Mesothelial cell of epicardium (in vitro differentiated cells): ENCODE measurements at places on chromosomes 13 and 19. TPM values are rescaled to one million over a fixed set of nuclear protein-coding genes. Genes with fewer than 3 reads are reported as not detected.

The MAG gene
- 19.2 to 26.1 TPM (median 22.7 TPM) in 3 replicates for total RNA-seq

GRCh38 chr19:30549151-30549550, 177.0 kb downstream of the ZNF536 start:
- no peaks in the 10 kb centered on the region for H3K4me1 ChIP-seq
- H3K27me3 ChIP-seq, result peaks cover 23% of the 10 kb centered on the region
- H3K4me3 ChIP-seq, result no peak overlapping the region
- no peak for DNase-seq
- no peak overlapping the region for H3K27ac ChIP-seq
- H3K36me3 ChIP-seq, result no peaks in the 10 kb centered on the region

DNA sequence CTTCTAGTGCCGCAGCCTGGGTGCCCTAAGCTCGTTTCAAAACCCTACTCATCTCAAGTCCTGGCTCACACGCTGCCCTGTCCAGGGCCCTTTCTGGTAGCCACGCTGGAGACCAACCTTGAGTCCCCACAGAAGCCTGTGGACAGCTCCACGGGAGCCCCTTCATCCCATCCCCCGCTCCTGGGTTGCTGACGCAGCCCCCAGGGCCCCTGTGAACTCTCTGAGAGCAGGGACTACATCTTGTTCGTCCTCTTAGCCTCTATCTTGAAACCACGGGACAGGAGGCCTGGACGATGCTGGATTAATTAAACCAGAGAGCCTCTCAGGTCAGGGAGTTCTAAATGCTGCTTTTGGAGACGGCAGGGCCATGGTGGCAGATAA, 7.4 kb downstream of the MLLT1 start:
- DNase-seq, result no peak
- H3K36me3 ChIP-seq, result peaks cover 20% of the 10 kb centered on the region
- no peaks in the 10 kb centered on the region for H3K27me3 ChIP-seq
- peaks cover 71% of the 10 kb centered on the region for H3K4me1 ChIP-seq
- H3K27ac ChIP-seq, result peak overlapping the region; percentile 92

GRCh38 chr13:100443278-100443997, 145.2 kb downstream of the GGACT start:
- peaks cover 14% of the 10 kb centered on the region for H3K4me1 ChIP-seq
- peaks cover 10% of the 10 kb centered on the region for H3K36me3 ChIP-seq
- no peaks in the 10 kb centered on the region for H3K27me3 ChIP-seq
- no peak overlapping the region for H3K4me3 ChIP-seq

- H3K4me3 ChIP-seq, result peak overlapping the region; percentile 83
- H3K27ac ChIP-seq, result peak overlapping the region; percentile 92
- no peak for DNase-seq
- no peaks in the 10 kb centered on the region for H3K36me3 ChIP-seq
- H3K27me3 ChIP-seq, result peaks cover 80% of the 10 kb centered on the region
Measured at GRCh38 chr13:76887076-76887563, 915 bp upstream of the KCTD12 start.

DNA sequence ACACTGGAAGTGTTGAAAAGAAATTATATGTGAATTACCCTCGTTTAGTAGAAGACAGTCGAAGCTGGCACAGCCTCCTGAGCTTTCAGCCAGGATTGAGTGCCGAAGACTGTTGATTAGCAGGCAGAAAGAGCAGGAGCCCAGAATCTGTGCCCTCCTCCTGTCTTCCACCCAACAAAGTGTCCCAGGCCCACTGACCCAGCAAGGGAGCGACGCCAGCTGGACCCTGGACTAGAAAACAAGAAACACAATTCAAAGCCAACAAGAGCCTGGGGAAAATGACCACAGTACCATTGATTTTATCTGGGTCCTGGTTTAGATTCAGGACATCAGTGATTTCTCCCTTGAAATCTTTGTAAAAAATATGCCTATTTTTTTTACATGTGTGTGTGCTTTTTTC, 120.7 kb downstream of the RXFP2 start:
- no peaks in the 10 kb centered on the region for H3K36me3 ChIP-seq
- H3K4me3 ChIP-seq, result no peak overlapping the region
- H3K4me1 ChIP-seq, result no peaks in the 10 kb centered on the region
- H3K27me3 ChIP-seq, result peaks cover 29% of the 10 kb centered on the region
- no peak for DNase-seq
- no peak overlapping the region for H3K27ac ChIP-seq

DNA sequence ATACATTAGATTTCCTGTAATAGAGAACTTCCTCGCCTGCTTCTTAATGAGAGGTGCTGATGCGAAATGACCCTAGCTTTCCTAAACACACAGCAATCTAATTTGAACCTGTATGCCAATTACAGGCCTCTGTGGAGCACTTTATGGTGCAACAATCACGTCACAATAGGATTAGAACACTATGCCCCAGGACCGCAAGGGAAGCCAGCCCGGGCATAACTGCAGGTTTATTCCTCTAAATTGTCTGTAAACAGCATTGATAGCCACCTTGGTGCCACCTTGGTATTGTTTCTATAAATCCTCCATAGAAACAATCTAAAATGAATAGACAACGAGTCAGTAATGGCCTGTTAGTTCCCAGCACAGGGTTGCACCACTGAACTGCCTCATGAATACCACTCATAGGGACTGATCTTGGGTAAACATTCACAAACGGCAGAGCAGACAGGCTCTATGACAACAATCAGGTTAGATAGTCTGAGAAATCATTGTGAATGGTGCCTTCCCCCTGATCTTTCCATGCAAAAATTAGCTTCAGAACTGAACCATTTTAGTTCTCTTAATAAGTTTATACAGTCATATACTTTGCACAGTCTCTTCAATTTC, 182.5 kb upstream of the OBI1 start:
- H3K4me1 ChIP-seq, result no peaks in the 10 kb centered on the region
- no peaks in the 10 kb centered on the region for H3K36me3 ChIP-seq
- no peak for DNase-seq
- no peak overlapping the region for H3K27ac ChIP-seq
- H3K4me3 ChIP-seq, result no peak overlapping the region
- H3K27me3 ChIP-seq, result peaks cover 12% of the 10 kb centered on the region

DNA sequence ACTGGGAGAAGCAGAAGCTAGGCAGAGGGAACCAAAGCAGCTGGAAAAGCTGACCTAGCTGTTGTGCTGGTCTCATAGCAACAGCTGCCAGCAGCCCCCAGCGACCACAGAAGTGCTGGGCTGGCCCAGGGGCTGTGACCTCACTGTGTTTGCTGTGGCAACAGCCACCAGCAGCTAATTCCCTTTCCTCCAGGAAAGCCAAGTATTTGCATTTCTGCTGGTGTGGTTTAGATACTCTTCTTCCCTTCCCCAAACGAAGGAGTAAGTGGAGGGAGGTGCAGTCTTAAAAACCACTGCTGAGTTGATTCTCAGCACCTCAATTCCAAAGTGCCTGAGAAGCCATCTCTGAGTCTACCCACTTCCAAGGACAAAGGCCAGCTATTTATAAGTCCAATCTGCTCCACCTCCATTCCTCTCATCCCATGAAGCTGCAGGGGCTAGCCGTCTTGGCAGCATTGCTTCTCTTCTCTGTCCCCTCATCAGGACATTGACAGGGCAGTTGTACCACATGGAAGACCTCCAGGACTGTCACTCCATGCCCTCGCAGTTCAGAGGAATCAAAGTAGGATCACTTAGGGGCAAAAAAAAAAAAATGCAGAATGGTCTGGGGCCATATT, 11.5 kb upstream of the CCDC97 start:
- H3K27ac ChIP-seq, result peak overlapping the region; percentile 76
- peaks cover 53% of the 10 kb centered on the region for H3K36me3 ChIP-seq
- H3K27me3 ChIP-seq, result no peaks in the 10 kb centered on the region
- H3K4me1 ChIP-seq, result no peaks in the 10 kb centered on the region

GRCh38 chr19:2853015-2853606, 11.8 kb downstream of the ZNF555 start:
- no peaks in the 10 kb centered on the region for H3K27me3 ChIP-seq
- H3K27ac ChIP-seq, result no peak overlapping the region
- H3K36me3 ChIP-seq, result peaks cover 78% of the 10 kb centered on the region
- H3K4me3 ChIP-seq, result no peak overlapping the region
- DNase-seq, result no peak

GRCh38 chr13:91368676-91369440, 21.4 kb downstream of the MIR17HG start:
- H3K27ac ChIP-seq, result no peak overlapping the region
- DNase-seq, result no peak
- H3K36me3 ChIP-seq, result no peaks in the 10 kb centered on the region

DNA sequence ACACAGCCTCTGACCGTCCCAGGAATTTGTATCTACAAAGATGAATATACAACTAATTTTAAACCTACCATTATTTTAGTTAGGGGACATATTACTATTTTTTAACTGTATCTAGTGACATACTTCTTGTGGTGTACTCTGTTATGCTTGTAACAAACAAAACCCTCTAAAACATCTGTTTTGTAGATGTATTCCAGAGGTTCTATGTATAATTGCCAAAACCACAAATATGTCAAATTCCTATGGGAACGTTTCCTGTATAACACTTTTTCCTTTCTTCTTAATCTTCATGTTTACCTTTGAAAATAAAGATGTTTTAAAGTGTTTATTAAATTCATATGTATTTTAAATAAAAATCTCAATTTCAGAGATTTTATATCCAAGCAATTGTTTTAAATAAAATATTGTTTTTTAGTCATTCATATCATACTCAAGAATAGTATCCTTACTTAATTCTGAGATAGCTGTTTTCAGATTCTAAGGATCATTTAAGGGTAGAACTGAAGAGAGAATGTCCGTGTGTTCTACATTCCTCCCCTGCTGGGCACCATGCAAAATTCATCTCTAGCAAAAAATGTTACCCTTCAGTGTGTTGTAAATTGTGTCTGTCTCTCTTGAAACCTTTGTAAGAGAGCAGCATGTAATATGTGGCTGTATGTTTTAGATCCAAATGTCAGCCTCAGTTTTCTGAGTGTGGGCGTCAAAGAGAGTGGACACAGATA, 1327.7 kb downstream of the EFNB2 start:
- H3K27me3 ChIP-seq, result no peaks in the 10 kb centered on the region
- H3K4me1 ChIP-seq, result peaks cover 8% of the 10 kb centered on the region
- no peak overlapping the region for H3K27ac ChIP-seq
- no peaks in the 10 kb centered on the region for H3K36me3 ChIP-seq

DNA sequence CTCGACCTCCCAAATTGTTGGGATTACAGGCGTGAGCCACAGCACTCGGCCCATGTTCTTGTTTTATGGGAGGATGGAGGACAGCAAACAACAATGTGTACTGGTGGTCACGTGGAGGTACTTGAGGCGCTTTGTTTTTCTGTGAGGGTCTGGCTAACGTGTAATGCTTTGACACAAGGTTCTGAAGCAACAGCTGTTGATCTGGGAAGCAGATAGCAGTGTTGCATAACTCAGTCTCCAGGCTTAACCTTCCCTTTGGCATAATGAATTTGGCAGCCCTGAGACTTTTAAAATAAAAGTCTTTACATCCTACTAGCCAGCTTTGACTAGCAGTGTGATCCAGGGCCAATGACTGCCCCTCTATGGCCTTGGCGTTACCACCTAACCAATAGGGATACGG, 6.9 kb upstream of the ZNF580 start:
- H3K27ac ChIP-seq, result no peak overlapping the region
- H3K4me3 ChIP-seq, result no peak overlapping the region
- peaks cover 32% of the 10 kb centered on the region for H3K4me1 ChIP-seq
- no peaks in the 10 kb centered on the region for H3K27me3 ChIP-seq
- DNase-seq, result no peak
- peaks cover 5% of the 10 kb centered on the region for H3K36me3 ChIP-seq

DNA sequence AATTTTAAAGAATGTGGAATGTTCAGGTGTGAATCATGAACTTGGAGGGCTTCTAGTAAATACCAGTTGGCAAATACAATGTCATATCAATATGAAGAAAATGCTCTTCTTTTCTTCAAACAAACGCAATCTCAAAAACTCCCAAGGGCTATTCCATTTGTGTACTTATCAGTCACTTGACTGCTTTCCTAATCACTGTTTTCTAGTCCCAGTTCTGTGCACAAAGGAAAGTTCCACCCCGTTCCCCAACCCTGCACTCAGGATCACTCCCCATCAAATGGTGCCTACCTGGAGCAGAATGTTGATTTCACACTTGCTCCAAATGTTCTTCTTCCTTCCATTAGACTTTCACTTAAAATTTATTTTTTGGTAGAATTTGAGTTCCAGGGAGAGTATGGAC, 92.6 kb upstream of the RFC3 start:
- H3K4me1 ChIP-seq, result peaks cover 22% of the 10 kb centered on the region
- H3K4me3 ChIP-seq, result no peak overlapping the region
- no peak for DNase-seq
- no peaks in the 10 kb centered on the region for H3K27me3 ChIP-seq

DNA sequence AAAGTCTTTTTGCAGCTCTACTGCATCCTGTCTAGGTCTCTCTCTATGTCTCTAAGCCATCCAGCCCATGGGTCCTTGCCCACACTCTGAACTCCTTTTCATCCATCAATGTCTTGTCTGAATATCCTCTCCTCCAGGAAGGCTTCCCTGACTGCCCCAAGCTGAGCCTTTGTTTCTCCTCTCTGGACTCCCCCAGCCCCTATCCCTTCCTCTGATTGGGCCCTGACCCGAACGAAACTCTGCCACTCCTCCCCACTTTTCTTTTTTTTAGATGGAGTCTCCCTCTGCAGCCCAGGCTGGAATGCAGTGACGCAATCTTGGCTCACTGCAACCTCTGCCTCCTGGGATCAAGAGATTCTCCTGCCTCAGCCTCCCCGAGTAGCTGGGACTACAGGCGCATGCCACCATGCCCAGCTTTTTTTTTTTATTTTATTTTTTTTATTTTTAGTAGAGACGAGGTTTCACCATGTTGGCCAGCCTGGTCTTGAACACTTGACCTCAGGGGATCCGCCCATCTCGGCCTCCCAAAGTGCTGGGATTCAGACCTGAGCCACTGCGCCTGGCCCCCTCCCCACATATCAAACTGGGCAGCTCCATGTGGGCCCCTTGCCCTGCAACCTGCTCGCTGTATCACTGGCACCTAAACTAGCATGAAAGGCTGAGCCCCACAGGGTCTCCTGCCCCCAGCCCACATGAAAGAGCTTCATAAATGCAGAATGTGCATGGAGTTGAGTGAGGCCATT, 870 bp upstream of the UNC13A start:
- DNase-seq, result no peak
- H3K27ac ChIP-seq, result no peak overlapping the region
- H3K4me3 ChIP-seq, result peak overlapping the region; percentile 16

DNA sequence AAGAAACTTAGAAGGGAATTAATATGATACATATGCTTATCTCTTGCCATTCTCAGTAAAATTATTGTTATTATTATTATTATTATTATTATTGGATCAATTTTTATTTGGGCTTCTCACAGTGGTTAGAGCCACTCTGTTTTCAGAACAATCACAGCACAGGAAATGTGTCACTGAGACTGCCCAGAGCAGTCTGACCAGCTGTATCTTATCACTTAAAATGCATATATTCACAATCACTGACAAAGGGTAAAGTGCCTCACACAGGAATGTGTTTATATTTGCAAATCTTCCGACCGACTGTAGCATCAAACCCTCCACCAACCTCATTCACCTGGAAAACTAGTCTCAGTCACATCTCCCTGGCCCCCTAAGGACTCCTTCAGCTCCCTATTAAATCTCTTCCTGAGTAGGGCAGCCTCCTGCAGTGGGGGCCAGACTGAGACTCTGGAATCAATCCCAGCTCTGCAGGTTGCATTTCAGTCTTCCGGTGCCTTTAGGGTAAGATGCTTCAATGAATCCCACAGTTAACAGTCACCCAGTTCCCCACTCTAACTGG, 738.3 kb upstream of the SLITRK5 start:
- H3K27ac ChIP-seq, result no peak overlapping the region
- DNase-seq, result no peak
- no peaks in the 10 kb centered on the region for H3K27me3 ChIP-seq
- H3K36me3 ChIP-seq, result no peaks in the 10 kb centered on the region

- no peak for DNase-seq
- no peaks in the 10 kb centered on the region for H3K36me3 ChIP-seq
- no peak overlapping the region for H3K4me3 ChIP-seq
- H3K27ac ChIP-seq, result peak overlapping the region; percentile 79
Measured at GRCh38 chr19:13881692-13882418, 4.9 kb downstream of the NANOS3 start.

The RGS9BP gene
- 0.11 to 0.38 TPM (median 0.29 TPM) in 3 replicates for total RNA-seq

The ATP4A gene
- total RNA-seq, result 0.11 to 0.22 TPM (median 0.16 TPM) in 3 replicates

The MTUS2 gene
- total RNA-seq, result 1.4 to 1.9 TPM (median 1.4 TPM) in 3 replicates
